ENCODE measurements at places on chromosomes 1 and 21.

- no peak for DNase-seq
Measured at GRCh38 chr1:151545542-151545941, 5.4 kb downstream of the TUFT1 start.

DNA sequence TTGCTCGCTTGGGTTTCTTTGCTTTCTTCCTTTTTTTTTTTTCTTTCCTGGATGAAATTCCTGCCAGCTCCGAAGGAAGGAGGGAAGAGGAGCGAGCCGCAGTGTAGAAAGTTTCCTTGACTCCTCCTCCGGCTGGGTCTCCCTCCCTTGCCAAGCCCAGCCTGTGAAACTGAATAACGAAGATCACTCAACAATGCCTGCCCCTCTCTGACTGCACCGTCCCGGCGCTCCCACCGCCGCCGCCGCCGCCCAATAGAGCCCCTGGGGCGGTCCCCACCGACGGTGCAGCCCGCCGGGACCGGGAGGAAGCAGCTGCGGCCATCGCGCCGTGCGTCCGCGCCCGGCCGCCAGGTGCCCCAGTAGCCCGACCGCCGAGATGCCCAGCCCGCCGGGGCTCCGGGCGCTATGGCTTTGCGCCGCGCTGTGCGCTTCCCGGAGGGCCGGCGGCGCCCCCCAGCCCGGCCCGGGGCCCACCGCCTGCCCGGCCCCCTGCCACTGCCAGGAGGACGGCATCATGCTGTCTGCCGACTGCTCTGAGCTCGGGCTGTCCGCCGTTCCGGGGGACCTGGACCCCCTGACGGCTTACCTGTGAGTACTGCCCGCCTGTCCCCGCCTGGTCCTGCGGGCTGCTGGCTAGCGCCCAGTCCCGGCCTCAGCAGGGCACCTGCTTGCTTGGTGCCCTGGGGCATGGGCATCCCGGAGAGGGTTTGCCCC is at the start of gene LGR6:
Gene LGR6 (plus strand): TSS at position 186 of the 714 bp plus-strand sequence. CDS start 191 bp downstream, at position 377.
- no peak for DNase-seq

DNA sequence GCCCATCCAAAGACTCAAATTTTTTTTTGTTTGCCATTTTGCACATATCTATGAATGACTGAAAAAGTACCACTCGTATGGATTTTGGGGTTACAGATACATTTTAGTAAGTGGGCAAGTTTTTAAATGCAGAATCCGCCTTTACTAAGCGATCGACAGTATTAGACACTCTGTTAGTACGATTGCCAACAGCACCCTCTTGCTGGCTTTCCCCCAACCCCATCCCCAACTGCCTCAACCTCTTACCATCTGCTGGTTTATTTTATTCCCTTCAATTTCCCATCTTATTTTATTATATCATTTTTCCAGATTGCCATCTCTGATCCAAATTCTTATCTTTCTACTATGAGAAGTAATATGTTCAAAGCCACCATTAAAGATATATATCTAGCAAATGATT is 244.8 kb downstream of the LRRIQ3 start:
- no peak for DNase-seq

GRCh38 chr1:17678011-17678410 is 77.1 kb upstream of the ACTL8 start:
- DNase-seq = no peak

- DNase-seq = peak; percentile 83
Measured at GRCh38 chr21:38930853-38931252, 125.1 kb downstream of the ETS2 start.

DNA sequence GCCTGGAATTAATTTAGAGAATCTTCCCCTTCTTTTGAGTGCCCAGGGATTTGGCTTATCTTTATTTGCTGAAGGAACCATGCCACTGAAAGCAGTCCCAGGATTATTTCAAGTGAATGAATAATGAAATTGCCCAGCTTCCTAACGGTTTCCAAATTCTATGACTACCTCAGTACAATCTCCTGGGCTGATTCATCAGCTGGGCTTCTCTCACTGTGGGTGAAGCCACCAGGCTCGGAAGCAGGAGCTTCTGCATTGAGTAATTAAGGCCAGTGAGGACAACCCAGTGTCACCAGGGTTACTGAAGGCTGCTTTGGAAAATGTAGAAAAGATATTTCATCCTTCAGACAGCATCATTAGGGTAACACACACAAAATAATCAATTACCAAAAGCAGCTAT is 169.8 kb downstream of the DAB1 start:
- no peak for DNase-seq

DNA sequence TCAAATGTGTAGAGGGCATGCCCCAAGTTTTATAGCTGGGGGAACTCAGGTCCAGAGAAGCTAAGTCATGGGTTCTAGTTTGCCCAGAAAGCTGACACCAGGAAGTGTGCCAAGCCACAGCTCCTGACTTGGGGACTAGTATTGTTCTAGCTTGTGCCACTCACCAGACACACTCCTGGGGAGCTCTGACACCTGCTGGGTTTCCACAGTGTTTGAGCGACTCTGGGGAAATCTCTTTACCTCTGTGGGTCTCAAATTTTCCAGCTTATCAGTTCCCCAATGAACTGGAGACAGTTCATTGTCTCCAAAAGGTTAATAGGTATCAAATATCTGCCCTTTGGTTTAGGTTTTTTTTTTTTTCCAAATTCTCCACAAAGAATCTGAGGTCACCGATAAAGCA is 4.2 kb downstream of the KISS1 start:
- no peak for DNase-seq

- no peak for DNase-seq
Measured at GRCh38 chr1:147247656-147248238, 5.3 kb downstream of the CHD1L start.

- no peak for DNase-seq
Measured at GRCh38 chr1:90488451-90488850, 228.7 kb downstream of the BARHL2 start.

GRCh38 chr1:206097381-206097780 is 19.8 kb downstream of the AVPR1B start:
- DNase-seq = no peak

Data from fibroblast of gingiva (primary cell).